Upper lobe of right lung (tissue), 1 donor: ENCODE measurements at places on chromosomes 2 and 18. TPM values are rescaled to one million over a fixed set of nuclear protein-coding genes. Genes with fewer than 3 reads are reported as not detected.

The GULP1 gene
- 30.6 TPM for total RNA-seq

The EMILIN2 gene
- total RNA-seq, result 35.2 TPM

The AAK1 gene
- 72.6 TPM for total RNA-seq

The CYP1B1 gene
- 69.4 TPM for total RNA-seq

The LDLRAD4 gene
- total RNA-seq, result 18.4 TPM

The ASB18 gene
- not detected for total RNA-seq

The CXCR4 gene
- 45.2 TPM for total RNA-seq

The MRO gene
- 0.20 TPM for total RNA-seq

DNA sequence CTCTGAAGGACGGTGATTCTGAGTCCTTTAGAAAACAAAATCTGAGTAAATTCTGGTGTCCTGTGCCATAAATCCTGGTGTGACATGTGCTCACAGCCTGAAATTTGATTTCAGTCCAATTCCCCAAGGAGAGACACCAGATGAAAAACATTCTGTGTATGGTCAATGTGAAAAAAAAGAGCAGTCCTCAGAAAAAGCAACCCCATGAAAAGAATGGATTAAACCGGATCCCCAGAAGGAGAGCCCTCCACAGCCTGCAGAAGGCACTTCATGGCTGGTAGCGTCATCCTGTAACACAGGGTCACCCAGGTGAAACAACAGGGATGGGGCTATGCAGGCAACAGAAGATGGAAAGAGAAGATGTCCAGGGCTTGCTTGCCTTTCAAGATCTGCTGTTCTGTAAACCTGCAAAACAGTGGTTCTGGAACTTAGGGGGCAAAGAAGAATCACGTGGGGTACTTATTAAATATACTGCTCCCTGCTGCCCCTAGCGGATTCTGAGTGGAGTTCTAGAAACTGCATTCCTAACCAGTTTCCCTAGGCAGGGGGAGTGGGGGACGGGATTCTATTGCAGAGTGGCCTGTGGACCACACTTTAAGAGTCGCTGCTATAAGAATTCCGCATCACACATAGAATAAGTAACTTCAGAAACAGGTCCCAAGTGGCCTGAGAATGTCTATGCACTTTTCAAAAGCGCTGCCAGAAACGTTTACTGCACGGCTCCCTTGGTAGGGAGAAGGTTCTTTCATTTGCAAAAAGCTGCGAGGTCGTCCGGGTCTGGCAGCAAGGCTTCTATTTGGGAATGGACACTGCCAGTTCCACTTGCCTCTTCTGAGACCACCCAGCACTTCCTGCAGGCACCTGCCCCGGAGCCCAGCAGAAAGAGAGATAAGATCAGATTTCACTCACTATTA, 118.9 kb upstream of the ARL5A start:
- DNase-seq, result no peak

GRCh38 chr18:28635530-28635929, 458.6 kb upstream of the CDH2 start:
- no peak for DNase-seq

DNA sequence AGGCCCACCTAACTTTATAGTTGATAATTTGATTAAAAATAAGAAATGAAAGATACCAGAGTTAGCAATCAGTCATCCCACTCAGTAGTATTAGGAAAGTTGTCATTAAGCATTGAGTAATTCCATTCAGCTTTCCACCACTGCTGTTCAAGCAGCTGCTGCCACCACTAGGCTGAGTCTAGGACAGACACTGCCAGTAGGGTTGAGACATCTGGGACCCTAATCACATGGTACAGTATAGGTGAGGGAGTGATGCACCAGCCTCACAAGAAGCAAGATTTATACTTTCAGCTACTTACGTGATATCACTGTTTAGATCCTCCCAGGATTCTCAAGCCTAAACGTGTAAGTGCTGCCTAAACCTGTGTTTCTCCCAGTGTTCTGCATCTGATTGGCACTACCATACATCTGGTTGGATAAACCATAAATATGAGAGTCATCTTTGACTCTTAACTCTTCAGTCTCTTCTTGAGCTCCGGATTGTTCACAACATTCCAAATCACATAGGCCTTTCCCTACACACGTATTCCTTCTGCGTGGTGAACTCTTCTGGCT, 3.2 kb downstream of the UBXN4 start:
- DNase-seq, result no peak

DNA sequence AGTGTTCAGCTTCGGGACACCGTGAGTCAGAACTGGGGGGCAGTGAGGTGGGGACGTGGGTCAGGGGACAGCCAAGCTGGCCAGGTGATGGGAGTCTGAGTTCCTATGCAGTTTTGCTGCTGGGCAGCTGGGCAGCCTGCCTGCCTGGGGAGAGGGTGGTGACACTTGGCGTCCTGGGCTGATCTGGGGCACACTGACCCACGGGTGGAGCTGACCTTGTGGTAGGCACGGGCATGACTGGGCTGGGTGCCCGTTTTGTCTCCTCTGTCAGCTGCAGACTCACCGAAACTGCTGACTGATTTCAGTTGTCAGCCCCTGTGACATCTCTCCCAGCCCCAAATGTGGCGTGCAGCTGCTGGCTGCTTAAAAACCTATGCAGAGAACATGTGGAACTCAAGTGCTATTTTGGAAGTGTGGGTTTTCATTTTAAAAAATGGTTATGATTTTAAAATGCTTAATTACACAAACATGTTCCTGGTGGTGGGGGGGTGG, 32.6 kb upstream of the E2F6 start:
- DNase-seq, result no peak

- no peak for DNase-seq
These were observed 46.5 kb downstream of the HNRNPLL start for GRCh38 chr2:38556006-38556801.

- no peak for DNase-seq
These were observed 7.3 kb downstream of the NBEAL1 start for GRCh38 chr2:203021991-203022390.

DNA sequence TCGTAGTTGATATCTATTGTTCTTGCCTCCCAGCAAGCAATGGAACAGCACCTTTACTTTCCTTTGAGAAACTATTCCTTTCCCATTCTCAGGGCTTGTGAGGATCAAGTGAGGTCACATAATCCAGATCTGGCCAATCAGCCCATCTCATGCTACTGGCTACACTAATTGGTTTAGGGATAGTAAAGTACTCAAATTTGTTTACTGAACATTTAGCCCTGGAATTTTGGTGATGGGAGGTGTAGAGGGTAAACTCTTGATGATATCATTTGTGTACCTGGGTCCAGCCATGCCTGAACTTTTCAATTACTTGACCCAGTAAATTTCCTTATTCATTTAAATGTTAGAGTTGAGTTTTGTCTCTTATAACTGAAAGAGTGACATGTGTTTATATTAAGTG, 195.8 kb upstream of the TNP1 start:
- DNase-seq, result no peak

GRCh38 chr2:65158557-65158956, 28.7 kb upstream of the RAB1A start:
- no peak for DNase-seq

DNA sequence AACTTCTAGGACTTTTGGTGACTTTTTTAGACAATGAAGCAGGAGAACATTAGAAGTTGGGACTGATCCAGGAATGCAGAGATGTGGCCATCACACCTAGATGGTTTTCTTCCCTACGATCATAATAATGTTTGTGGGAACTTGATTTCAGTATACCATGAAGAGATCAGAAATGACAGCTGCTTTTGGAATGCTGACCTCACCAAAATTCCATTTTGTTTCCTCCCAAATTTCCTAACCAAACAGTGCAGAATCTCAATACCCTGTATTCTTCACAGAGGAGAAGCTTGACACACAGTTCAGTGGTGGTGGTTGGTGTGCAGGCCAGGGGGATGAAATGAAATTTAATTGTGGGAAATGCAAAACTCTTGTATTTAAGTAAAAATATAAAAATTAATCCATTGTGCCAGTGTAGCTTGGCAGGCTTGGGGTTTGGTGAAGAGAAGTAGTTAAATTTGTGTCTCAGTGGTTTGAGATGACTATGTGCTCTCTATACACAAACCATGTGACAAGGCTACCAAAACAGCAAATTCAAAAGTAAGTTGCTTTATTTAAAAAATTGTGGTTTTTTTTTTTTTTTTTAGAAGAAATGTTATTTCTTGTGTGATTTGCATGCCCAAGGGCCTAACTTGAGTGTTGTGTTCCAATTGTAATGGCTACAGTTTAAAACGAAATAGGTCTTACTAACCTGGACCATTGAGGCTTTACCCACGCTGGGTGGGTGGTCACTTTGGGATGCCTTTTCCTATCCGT, 252.4 kb downstream of the LPIN1 start:
- DNase-seq, result no peak

GRCh38 chr18:46759890-46760289, 3.0 kb upstream of the ST8SIA5 start:
- no peak for DNase-seq

DNA sequence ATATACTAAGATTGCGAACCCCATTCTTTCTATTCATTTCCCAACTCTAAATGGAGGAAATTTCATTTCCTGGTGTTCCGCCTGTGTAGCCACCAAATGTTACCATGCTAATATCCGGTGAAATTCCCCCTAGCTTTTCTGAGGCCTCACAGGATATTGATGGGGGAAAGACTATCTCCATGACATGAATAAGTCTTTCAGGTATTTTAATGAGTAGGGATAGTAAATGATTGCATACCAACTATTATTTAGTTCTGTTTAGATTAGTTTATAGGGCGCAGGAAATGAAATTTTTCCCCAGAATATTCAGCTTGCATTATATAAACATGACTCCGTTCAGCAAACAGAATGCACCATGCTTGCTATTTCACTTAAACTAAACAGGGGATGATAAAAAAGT, 55.4 kb downstream of the COL5A2 start:
- no peak for DNase-seq

- DNase-seq, result no peak
These were observed 104.6 kb downstream of the ADD2 start for GRCh38 chr2:70663411-70663810.

- DNase-seq, result no peak
These were observed 32.1 kb downstream of the TNFRSF11A start for GRCh38 chr18:62357079-62357719.

- no peak for DNase-seq
These were observed 37.9 kb upstream of the ASB1 start for GRCh38 chr2:238388794-238389193.

GRCh38 chr2:81249152-81249551, 944.6 kb upstream of the LRRTM1 start:
- DNase-seq, result no peak

- DNase-seq, result no peak
These were observed 53.4 kb downstream of the SCN1A start for GRCh38 chr2:166074430-166074829.

DNA sequence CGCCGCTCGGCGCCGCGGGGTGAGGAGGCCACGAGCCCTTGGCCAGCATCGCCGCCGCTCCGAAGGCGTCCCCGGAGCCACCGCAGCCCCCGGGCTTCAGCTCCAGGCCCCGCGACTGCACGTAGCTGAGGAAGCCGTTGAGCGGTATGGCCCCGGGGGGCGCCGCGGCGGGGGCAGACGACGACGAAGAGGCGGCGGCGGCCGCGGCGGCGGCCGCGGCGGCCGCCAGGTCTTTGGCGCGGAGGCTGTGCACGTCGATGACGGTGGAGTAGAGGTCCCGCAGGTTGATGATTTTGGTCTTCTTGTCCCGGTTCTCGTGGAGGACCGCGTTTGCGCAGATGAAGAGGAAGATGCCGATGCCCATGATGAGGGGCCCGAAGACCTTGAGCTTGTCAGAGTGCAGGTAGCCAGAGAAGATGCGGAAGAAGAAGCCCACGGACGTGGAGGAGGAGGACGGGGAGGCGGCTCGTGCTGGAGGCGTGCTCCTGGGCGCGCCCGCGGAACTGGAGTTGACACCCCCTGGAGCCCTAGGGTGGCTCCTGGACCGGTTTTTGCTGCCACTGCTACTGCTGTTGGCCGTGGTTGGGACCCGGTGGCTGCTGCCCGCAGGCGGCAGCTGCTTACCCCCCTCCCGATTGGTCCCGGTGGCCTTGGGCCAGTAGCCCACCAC, 4.0 kb downstream of the TMEM200C start:
- peak; percentile 61 for DNase-seq

DNA sequence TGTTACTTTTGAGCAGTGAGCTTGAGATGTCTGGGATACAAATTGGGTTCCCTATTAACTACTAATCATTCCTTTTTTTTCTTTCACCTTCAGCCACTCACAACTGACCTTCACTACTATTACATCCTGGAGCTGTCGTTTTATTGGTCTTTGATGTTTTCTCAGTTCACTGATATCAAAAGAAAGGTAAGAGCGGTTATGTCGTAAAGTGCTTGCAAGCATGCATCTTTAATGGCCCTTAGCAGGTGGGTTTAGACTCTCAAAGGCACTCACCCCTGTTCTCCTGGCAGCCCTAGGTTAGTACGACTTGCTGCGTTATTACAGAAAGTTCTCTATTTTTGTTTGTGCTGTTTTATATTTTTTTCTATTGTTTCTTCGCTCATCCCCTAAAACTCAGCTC, 107.6 kb upstream of the NOSTRIN start:
- DNase-seq, result no peak

GRCh38 chr2:125698280-125698679, 957.7 kb upstream of the GYPC start:
- DNase-seq, result no peak

- DNase-seq, result no peak
These were observed 1.4 kb upstream of the ZFP36L2 start for GRCh38 chr2:43227830-43228281.

- DNase-seq, result no peak
These were observed 26.2 kb downstream of the KCNJ13 start for GRCh38 chr2:232750135-232750671.

GRCh38 chr2:140158259-140158658, 1378.1 kb upstream of the NXPH2 start:
- DNase-seq, result no peak
